ENCODE measurements at places on chromosomes 7 and 10.

GRCh38 chr7:36278620-36279172 is 111.0 kb upstream of the ANLN start:
- DNase-seq: no peak

- DNase-seq: no peak
Measured at GRCh38 chr7:80324032-80324431, 187.8 kb downstream of the GNAT3 start.

- no peak for DNase-seq
Measured at GRCh38 chr7:74033372-74034311, 5.7 kb downstream of the ELN start.

DNA sequence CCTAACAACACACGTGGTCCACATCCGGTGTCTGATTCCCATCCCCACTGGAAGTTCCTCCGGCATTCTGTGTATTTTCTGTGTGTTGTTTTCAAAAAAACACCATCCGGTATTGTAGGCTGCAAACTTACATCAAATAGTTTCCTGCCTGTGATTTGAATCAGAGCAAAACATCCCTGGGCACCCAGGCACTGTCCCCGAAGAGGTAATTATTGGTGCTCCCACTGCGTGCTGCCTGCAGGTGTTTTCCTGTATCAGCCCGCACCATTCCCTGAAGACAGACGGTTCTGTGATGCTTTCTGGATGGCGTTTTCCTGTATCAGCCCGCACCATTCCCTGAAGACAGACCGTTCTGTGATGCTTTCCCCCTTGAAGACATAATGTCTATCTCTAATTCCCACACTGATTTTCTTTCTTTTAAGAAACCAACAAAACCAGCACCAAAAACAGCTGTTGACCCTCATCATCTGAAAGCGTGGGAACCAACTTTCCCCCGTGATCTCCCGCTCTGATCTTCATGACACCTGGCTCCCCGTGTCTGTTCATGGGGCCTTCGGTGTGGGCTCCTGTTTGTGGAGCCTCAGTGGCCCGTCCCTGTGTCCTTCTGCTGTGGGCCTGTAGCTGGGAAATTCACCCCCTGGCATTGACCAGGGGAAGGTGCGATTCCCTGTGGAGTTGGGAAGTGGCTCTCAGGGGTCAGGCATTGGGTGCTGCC is 205.3 kb downstream of the ADARB2 start:
- no peak for DNase-seq

- DNase-seq: no peak
Measured at GRCh38 chr10:55329796-55330195, 528.8 kb upstream of the PCDH15 start.

GRCh38 chr10:61733358-61733940 is 70.7 kb downstream of the CABCOCO1 start:
- DNase-seq: no peak

DNA sequence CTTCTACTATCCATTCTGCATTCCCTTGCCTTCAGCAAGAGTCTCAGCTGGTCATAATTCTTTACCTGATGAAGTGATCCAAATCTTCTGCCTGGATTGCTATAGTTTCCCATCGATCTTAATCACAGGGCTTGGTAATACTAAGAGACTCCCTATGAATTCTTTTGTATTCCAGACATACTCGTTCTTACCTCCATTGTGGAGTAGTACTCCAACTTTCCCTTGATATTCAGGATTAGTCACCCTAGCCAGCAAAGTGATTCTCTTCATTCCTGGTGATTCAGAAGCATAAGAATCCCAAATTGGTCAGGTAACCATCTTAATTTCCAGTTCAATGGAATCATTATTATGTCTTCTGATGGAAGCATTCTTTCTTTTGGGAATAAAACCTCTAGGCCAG is 96.7 kb downstream of the TWIST1 start:
- DNase-seq: no peak

- DNase-seq: no peak
Measured at GRCh38 chr10:129942936-129943715, 20.9 kb downstream of the EBF3 start.

- peak; percentile 28 for DNase-seq
Measured at GRCh38 chr10:62047960-62048383, 146.5 kb downstream of the ARID5B start.

- DNase-seq: no peak
Measured at GRCh38 chr7:37853468-37853867, 5.1 kb downstream of the NME8 start.

GRCh38 chr10:113569576-113569975 is 16.7 kb downstream of the HABP2 start:
- no peak for DNase-seq
